ENCODE measurements at places on chromosomes 6 and 20. TPM values are rescaled to one million over a fixed set of nuclear protein-coding genes. Genes with fewer than 3 reads are reported as not detected.

DNA sequence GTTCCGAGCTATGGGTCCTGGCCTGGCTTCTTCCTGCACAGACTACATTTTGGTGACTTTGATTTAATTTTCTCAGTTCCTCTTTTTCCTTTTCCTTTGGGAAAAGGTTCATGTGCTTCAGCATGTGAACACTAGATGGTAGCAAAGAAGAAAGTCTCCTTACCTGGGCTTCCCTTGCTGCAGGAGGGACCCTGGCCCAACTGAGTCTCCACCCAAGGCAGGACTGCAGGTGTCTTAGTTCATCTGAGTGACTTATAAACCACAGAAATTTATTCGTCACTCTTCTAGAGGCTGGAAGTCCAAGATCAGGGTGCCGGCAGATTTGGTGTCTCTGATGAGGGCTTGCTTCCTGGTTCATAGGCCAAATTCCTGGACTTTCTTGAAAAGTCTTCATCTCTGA lies 163.2 kb downstream of the SYCP2 start:
- no peak overlapping the region for H3K4me3 ChIP-seq
- DNase-seq, result no peak
- H3K27me3 ChIP-seq, result no peaks in the 10 kb centered on the region
- no peaks in the 10 kb centered on the region for H3K36me3 ChIP-seq

DNA sequence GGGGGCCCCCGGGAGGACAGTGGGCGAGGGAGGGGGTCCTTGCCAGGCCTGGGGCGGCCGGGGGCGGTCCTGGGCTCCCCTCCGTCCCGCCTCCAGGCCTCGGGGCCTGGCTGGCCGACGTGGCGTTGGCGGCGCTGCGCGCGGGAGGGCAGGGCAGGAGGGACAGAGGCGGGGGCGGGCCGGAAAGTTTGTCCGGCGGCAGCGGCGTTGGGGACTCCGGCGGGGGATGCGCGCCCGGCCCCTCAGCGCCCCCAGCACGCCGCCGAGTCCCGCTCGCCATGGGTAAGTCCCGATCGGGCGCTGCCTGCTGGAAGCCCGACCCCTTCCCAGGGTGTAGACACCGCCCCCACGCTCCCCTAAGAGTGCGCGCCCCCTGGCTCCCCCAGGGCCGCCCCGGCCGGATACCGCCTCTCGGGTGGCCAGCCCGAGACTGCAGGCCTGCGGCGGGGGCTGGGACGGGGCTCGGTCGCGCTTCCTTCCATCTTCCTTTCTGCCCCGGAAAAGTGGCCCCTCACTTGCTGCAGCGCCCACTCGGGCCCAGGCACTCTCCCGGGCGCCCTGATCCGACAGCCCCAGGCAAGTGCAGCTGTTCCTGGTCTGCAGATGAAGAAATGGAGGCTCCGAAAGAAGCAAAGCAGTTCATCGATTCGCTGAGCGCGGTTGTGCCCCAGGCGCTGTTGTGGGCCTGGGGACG lies at the start of gene SLC2A10:
Gene SLC2A10, plus strand, starts transcription at position 191 of the 694 bp plus-strand sequence. Its CDS starts 88 bp downstream, at position 279.
- H3K4me1 ChIP-seq, result no peaks in the 10 kb centered on the region
- peaks cover 4% of the 10 kb centered on the region for H3K27me3 ChIP-seq
- no peaks in the 10 kb centered on the region for H3K36me3 ChIP-seq

- no peaks in the 10 kb centered on the region for H3K27me3 ChIP-seq
- H3K36me3 ChIP-seq, result no peaks in the 10 kb centered on the region
- H3K27ac ChIP-seq, result no peak overlapping the region
- peaks cover 6% of the 10 kb centered on the region for H3K4me1 ChIP-seq
Measured at GRCh38 chr6:71181565-71181964, 107.0 kb upstream of the OGFRL1 start.

- no peaks in the 10 kb centered on the region for H3K36me3 ChIP-seq
- H3K4me1 ChIP-seq, result peaks cover 91% of the 10 kb centered on the region
- no peaks in the 10 kb centered on the region for H3K27me3 ChIP-seq
- peak overlapping the region; percentile 98 for H3K27ac ChIP-seq
- DNase-seq, result peak; percentile 75
- peak overlapping the region; percentile 18 for H3K4me3 ChIP-seq
Measured at GRCh38 chr20:63951398-63952209, 4.6 kb downstream of the UCKL1 start.

Gene TBX18
- polyA plus RNA-seq, result 2.1 TPM

DNA sequence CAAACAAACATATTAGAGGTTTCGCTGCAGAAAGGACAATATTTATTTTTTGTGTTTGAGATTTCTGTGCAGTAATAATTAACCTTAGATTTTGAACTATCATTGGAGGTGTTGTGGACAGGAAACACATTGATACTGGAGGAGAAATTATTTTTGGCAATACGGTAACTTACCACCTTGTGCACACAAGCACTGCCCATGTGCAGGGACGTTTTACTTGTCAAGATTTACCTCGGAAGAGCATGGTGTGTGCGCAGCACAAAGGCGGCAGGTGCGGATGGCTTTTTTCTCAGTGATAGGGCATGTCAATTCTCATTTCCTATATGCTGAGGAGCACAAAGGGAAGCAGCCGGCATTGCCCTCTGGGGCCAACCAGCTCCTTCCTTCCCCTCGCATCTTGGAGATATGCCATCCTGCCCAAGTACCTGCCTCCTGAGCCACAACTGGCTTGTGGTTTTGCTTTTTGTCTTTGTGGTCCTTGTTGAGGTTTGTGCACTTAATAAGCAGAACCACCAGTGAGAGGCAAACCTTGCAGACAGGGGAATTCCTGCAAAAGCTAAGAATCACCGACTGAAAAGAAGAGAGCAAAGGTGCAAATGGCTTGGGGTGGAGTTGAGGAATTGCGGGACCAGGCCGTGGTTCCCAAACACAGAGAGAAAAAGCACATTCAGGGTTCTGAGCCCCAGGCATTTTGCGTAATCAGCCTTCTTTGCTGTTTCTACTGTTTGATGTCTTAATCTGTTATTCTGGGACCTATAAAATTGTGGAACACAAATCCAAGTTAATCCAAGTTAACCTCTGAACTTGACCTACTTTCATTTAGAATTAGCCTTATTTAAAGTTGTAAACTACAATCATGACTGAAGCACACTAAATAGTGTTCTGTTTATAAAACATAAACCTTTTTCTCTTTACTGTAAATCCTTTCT lies 21.9 kb downstream of the SAMD5 start:
- H3K27ac ChIP-seq, result no peak overlapping the region
- H3K4me3 ChIP-seq, result no peak overlapping the region
- no peaks in the 10 kb centered on the region for H3K4me1 ChIP-seq
- DNase-seq, result no peak

- H3K27me3 ChIP-seq, result no peaks in the 10 kb centered on the region
- H3K4me3 ChIP-seq, result no peak overlapping the region
- no peak for DNase-seq
- H3K36me3 ChIP-seq, result no peaks in the 10 kb centered on the region
- H3K4me1 ChIP-seq, result no peaks in the 10 kb centered on the region
- H3K27ac ChIP-seq, result no peak overlapping the region
Measured at GRCh38 chr6:47262231-47262630, 47.5 kb downstream of the TNFRSF21 start.

DNA sequence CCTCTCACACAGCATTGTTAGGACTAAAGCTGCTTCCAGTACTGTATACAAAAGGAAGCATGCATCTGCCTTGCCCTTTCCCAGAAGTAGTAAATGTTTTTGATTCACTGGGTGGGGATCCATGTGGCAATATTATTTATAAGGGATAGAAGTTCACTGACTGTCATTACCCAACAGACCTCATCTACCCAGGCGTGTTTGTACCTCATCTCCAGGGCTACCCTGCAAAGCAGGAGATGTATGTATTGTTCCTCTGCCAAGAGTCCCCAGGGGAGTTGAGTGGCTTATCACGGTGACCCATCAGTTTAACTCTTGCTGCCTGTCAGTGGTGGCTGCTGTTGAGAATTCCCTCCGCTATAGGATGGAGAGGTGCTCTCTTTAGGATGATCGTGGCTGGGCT lies 42.5 kb downstream of the SLC24A3 start:
- no peak for DNase-seq
- no peaks in the 10 kb centered on the region for H3K36me3 ChIP-seq
- no peak overlapping the region for H3K27ac ChIP-seq
- H3K4me1 ChIP-seq, result no peaks in the 10 kb centered on the region
- H3K4me3 ChIP-seq, result no peak overlapping the region

DNA sequence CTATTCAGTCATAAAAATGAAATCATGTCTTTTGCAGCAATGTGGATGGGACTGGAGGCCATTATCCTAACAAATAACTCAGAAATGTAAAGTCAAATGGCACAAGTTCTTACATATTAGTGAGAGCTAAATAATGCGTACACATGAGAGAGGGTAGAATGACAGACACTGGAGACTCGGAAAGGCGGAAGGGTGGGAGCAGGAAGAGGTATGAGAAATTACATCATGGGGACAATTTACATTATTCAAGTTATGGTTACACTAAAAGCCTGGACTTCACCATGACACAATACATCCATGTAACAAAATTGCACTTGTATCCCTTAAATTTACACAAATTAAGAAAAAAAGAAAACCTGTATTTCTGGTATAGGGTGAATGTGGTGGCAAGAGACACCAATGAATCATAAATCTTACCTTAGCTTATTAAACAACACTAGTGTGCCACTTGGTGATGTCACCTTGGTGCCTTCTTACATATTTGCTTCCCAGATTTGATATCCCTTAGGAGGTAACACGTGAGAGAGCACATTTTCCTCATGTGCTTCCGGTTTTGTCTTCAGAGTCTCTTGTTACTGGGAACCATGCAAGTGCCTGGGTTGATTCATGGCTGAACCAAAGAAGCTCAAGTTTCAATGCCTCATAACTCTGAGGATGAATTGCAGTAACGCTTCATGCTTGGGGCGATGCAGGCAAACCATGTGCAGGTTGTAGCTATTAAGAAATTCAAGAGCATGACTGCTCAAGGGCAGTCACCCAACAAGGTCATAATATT lies 84.6 kb downstream of the DCDC2 start:
- H3K27me3 ChIP-seq, result no peaks in the 10 kb centered on the region
- H3K4me1 ChIP-seq, result no peaks in the 10 kb centered on the region
- H3K4me3 ChIP-seq, result no peak overlapping the region
- H3K27ac ChIP-seq, result no peak overlapping the region
- H3K36me3 ChIP-seq, result no peaks in the 10 kb centered on the region

Gene WFDC12
- polyA plus RNA-seq, result not detected

- no peak overlapping the region for H3K4me3 ChIP-seq
- no peaks in the 10 kb centered on the region for H3K36me3 ChIP-seq
- H3K27me3 ChIP-seq, result no peaks in the 10 kb centered on the region
Measured at GRCh38 chr6:155782320-155782731, 326.7 kb upstream of the NOX3 start.

Gene EEF1A2
- 1,345 TPM for polyA plus RNA-seq

DNA sequence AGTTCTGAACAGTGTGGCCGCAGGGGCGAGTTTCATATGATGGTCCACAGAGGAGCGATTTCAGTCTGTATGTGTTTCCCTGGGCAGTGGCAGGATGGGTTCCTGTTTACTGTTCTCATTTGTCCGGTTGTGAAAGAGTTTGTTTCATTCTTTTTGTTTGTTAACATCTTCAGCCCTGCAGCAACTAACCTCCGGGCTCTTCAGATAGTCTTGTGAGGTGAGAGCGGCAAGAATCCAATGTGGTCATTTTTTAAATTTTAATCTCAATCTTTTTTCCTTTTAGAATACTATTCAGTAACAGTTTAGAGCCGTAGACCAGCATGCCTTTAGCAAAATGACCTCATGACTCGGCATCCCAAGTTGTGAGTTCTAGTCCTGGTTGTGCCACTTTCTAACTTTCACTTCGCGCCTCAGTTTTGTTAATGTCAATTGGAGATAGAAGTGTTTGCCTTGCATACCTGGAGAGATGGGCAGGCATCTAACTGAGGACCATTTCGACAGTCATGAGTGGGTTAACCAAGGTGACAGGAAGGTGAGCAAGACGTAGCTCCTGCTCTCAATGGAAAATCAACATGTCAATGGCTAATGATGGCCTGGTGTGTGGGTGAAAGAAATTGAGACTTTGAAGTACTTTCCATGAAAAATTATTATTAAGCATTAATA lies 38.5 kb upstream of the PXDC1 start:
- no peak overlapping the region for H3K27ac ChIP-seq
- H3K4me1 ChIP-seq, result no peaks in the 10 kb centered on the region
- no peak overlapping the region for H3K4me3 ChIP-seq
- H3K36me3 ChIP-seq, result no peaks in the 10 kb centered on the region
- H3K27me3 ChIP-seq, result no peaks in the 10 kb centered on the region

DNA sequence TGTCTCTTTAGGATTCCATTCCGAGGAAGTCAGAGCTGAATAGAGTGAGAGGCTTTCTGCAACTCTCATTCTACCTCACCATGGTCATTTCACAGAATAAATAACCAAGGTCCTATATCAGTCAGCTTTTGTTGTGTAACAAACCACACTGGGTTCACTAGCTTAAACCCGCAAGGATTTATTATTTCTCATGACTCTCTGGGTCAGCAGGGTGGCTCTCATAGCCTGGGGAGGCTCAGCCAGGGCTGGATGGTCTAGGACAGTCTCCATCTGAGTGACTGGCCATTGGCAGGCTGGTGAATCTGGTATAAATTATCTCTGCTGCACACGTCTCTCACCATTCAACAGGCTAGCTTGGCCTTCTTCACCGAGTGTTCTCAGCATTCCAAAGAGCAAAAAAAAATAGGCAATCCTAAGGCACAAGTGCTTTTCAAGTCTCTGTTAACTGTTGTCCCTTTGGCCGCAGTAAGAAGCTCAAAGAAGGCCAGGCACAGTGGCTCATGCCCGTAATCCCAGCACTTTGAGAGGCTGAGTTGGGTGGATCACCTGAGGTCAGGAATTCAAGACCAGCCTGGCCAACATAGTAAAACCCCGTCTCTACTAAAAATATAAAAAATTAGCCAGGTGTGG lies 39.7 kb downstream of the ISM1 start:
- no peak overlapping the region for H3K27ac ChIP-seq
- no peak overlapping the region for H3K4me3 ChIP-seq
- no peaks in the 10 kb centered on the region for H3K27me3 ChIP-seq
- H3K4me1 ChIP-seq, result no peaks in the 10 kb centered on the region

DNA sequence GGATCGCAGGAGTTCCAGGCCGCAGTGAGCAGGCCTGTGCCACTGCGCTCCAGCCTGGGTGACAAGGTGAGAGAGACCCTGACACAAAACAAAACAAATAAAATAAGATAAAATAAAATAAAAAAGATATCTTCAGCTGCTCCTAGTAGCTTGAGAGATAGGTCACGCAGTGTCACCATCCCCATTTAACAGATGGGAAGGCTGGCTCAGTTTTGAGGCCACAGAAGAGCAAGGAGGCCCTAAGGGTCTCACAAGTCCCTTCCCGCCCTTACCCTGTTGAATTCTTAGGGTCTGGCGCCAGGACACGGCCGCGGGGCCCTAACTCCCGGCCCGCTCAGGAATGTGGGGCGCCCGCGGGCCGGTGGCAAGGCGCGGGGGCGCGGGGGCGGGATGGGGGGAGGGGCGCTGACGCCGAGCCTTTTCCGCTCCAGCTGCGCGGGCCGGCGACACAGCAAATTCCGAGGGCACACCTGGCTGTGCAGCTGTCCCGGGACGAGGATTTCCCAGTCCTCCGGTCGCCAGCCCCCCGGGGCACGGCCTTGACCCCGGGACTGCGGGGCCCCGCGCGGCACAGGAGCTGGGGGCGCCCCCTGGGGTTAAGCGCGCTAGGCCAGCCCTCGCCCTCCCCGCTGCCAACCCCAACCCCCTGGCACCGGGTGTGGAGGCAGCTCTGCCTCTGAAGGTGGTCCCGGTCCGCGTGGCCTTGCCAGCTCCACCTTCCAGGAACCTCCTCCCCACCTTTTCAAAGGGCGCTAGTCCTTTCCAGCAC lies 10.3 kb upstream of the R3HDML start:
- no peak for DNase-seq
- H3K36me3 ChIP-seq, result no peaks in the 10 kb centered on the region
- H3K4me3 ChIP-seq, result no peak overlapping the region
- H3K27me3 ChIP-seq, result peaks cover 16% of the 10 kb centered on the region
- H3K27ac ChIP-seq, result no peak overlapping the region
- H3K4me1 ChIP-seq, result no peaks in the 10 kb centered on the region
